ENCODE measurements at places on chromosomes 16 and 17.

GRCh38 chr17:65604070-65604469 is 42.6 kb upstream of the AXIN2 start:
- no peak for DNase-seq

GRCh38 chr17:35376245-35376644 is 2.8 kb upstream of the SLFN11 start:
- peak; percentile 94 for DNase-seq

GRCh38 chr16:87297918-87298631 is 19.1 kb downstream of the C16orf95 start:
- peak; percentile 18 for DNase-seq

GRCh38 chr17:3918372-3919122 is 2.3 kb upstream of the P2RX1 start:
- DNase-seq: no peak

DNA sequence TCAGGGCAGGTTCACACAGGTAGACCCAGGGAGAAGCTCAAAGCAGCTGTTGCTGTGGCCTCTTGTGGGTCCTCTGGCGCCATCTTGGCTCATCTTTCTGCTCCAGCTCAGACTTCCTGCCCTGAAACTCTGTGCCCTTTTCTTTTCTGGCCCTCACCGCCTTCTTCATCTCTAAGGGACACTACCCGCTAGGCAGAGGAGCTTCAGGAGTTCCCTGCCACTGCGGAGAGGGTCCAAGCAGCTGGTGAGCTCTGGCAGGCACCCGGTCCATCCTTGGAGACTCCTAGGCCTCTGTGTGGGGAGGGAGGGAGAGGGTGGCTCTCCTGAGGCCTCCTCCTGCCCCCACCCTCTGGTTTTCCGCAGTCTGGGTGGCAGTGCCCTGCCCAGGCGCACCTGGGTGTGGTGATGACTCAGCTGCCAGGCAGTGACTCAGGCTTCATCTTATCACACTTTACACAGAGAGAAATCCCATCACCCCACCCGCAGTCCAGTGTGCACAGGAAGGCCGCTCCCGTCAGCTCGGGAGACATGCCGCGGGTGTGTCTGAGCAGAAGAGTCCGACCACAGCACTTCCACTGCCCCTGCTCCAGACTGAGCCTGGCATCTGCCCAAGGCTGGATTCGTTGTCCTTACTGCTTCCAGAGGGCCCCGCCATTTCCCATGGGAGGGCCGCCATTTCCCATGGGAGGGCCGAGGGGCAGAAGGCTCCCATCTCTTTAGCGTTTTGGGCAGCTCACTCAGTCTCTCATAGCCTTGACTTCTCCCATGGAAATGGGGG is 7.3 kb downstream of the NT5C start:
- no peak for DNase-seq

DNA sequence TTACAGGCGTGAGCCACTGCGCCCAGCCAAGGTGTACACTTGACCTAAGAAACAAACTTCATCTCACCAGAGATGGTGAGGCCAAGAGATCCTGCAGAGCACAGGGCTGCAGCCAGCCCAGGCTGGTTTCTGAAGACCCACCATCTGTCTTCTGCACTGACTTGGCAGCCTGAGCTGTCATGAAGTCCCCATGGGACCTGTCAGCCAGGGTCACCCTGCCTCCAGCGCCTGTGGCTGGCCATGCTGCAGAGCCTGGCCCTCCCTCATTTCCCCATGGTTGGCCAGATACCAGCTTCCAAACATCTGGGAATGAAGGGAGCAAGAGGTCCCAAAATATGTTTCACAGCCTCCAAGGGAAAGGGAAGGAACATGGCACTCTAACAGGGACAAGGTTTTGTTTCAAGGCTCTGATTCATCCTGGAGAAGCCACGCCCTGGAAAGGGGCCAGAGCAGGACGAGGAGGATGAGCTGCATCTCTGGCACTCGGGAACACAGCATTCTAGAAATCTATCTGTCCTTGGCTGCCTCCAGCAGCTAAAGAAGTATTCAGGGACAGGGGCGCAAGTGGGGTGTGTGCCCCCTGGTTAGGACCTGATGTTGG is 45.3 kb downstream of the DDX19A start:
- DNase-seq: no peak

DNA sequence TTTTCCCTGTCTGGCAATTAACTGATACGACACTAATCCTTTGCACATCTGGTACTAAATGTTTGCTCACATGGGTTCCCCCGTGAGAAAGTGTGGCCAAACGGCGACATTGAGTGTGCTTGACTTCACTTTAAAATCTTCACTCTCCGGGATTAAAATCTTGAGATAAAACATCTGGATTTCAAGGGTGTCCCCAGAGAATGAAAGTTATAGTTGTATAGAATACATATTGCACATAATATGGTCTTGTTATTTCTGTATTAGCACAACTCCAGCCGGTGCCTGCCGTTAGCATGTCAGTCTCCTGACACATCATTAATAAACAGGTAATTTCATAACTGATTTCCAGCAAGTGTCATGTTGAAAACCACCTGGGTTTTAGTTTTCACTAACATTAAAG is 749.0 kb upstream of the SOX9 start:
- no peak for DNase-seq

DNA sequence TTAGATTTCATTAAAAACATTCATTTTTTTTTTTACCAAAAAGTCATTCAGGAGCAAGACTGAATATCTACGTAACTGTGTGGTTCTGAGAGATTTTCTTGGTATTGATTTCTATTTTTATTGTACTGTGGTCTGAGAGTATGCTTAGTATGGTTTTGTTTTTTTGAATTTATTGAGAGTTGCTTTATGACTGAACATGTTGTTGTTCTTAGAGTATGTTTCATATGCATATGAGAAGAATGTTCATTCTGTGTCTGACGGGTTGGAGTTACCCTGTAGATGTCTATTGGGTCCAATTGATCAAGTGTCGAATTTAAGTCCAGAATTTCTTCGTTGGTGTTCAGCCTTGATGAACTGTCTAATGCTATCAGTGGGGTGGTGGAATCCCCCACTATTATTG is 306.0 kb upstream of the KCNJ16 start:
- no peak for DNase-seq

GRCh38 chr17:74415608-74416396 is 16.1 kb upstream of the GPRC5C start:
- no peak for DNase-seq

DNA sequence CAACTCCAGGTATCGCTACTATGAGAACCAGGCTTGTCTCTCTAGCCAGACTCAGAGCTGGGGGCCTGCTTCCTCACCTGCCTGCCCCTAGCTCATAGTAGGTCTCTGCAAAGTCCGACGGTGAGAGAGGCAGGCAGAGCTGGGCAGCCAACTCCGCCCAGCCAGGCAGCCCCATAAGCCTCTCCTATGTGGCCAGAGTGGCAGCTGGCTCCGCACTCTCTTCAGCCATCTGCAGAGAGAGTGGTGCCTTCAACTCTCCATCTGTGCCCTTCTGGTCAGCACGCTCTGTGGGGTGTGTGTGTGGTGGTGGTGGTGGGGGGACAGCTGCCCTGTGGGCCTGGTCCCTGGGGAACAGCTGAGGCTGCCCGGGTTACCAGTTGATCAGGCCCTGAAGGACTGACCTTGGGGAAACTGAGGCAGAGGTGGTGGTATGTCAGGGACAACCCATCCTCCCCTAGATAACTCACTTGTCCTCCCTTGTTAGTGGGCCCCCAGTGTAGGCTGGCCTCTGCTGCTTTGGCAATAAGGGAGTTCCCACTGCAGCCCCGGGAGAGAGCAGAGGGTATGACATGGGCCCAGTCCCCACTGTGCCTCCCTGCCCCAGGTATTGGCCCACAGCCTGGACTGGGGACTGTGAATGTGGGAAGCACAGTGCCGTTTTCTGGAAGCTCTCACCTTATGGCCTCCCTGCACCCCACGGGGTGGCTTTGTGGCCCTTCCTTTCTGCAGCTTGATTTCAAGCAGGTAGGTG is 1.8 kb upstream of the ADGRG1 start:
- DNase-seq: no peak

- peak; percentile 92 for DNase-seq
Observed at GRCh38 chr17:36183001-36183971, 6.8 kb upstream of the TBC1D3B start.

DNA sequence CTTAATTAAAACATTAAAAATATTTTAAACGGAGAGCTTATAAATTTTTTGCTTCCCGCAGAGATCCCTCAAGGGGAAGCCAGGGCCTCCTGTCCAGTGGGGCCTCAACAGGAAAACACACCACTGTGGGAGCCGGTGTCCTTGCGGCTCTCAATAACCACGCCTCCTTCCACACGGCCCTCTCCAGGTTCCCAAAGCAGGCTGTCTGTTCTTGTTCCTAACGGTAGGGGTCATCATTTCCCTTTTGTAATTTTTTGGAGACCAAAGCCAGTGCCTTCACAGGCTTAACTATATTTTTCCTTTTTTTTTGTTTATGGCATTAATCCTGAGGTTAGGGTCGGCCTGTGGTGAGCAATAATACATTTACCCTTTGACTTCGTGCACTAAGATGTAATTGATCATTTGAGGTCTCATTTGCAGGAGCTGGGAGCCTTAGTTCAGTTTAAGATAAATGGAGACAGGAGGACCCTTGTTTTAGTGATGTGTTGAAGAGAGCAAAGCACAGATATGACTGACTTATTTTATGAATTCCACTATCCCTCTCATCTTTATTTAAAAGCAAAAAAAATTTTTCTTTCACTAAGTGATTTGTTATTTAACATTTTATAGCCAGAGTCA is 77.5 kb upstream of the N4BP1 start:
- peak; percentile 58 for DNase-seq

GRCh38 chr17:17056156-17056539 is 13.9 kb downstream of the MPRIP start:
- DNase-seq: peak; percentile 29

GRCh38 chr16:4358831-4359561 is 7.9 kb upstream of the PAM16 start:
- DNase-seq: peak; percentile 11

- DNase-seq: no peak
Observed at GRCh38 chr16:5951486-5951885, 853.9 kb upstream of the EEF2KMT start.

- DNase-seq: peak; percentile 68
Observed at GRCh38 chr17:50559674-50560184, 786 bp upstream of the CACNA1G start.

GRCh38 chr17:71572343-71572742 is 548.5 kb upstream of the SOX9 start:
- no peak for DNase-seq

Data from inflammatory macrophage treated with lipopolysaccharide for 4 hours (primary cell).